C1 segment of cervical spinal cord (tissue), 14 donors: ENCODE measurements at places on chromosomes 7 and 10.

DNA sequence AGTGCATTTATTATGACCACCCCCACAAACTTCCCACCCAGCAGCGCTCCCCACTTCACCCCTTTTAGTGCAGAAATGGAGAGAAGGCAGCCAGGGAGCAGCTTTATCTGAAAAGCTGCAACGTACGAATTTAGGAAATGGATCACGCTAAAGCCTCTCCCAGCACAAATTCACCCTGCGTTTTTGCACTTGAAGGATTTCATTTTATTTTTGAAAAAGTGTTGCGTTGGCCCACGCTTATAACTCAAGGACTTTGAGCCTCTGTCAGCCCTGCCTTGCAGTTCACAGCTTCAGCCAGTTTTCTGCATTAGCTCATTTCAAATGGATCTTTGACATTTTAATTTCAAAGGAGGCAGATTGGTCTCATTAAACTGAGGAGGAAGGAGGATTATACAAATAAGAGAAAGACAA is 556.1 kb downstream of the KCNMA1 start:
- DNase-seq, result no peak

DNA sequence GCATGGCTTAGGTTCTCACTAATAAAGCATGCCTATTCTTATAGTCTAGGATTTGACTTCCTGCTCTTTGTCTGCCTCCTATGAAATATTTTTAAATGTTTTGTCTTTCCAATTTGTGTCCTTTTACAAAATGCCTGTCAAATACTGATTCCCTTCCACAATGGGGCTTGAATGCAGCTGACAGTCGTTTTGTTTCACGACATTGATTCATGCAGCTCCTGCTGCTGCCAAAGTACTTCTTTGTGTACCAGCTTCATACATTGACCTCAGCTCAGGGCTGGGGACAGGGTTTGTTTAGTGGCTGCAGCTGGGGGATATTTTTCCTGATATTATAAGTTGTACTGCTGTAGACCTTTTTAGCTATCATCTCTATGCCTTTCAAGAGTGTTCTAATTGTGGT is 371.9 kb upstream of the CHRM2 start:
- DNase-seq, result no peak

DNA sequence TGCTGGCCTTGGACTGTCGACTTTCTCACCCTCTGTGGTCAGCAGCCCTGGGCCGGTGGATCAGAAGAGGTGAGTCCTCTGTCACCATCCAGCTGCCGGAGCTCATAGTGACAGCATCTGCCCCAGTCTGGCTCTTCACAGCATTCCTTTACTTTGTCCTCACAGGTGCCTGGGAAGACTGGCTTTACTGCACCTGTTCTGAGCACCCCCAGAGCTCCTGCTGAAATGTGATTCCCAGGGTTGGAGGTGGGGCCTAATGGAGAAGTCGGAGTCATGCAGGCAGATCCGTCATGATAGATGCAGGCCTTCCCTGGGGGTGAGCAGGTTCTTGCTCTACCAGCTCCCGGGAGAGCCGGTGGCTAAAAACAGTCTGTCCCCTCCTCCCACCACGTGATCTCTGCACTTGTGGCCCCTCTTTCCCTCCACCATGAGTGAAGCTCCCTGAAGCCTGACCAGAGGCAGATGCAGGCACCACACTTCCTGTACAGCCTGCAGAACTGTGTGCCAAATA is 171.5 kb downstream of the ZMYND11 start:
- DNase-seq, result no peak

DNA sequence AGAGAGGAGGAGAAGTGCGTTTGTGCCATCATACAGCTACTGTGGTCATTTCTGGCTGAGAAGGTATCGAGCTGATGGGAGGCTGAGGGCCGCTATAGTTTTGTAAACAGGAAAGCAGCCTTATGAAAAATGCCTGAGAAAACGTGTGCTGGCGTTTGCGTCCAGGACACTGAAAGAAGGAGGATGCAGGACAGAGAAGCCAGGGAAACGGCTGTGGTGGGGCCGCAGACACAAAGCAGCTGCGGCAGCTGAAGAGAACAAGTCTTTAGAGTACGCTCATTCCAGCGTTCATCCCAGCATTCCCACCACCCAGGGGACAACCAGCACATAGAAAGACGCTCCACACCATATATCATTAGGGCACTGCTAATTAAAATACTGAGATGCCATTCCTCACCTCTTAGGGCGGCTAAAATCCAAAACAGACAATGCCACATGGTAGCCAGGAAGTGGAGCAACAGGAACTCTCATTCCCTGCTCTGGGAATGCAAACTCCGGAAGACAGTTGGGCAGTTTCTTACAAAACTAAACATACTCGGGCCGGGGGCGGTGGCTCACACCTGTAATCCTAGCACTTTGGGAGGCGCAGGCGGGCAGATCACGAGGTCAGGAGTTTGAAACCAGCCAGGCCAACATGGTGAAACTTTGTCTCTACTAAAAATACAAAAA is 18.4 kb downstream of the GNA12 start:
- no peak for DNase-seq

- DNase-seq, result no peak
Measured at GRCh38 chr7:157484411-157485081, 147.7 kb downstream of the DNAJB6 start.

GRCh38 chr7:46386428-46387399 is 465.6 kb upstream of the IGFBP3 start:
- DNase-seq, result no peak

DNA sequence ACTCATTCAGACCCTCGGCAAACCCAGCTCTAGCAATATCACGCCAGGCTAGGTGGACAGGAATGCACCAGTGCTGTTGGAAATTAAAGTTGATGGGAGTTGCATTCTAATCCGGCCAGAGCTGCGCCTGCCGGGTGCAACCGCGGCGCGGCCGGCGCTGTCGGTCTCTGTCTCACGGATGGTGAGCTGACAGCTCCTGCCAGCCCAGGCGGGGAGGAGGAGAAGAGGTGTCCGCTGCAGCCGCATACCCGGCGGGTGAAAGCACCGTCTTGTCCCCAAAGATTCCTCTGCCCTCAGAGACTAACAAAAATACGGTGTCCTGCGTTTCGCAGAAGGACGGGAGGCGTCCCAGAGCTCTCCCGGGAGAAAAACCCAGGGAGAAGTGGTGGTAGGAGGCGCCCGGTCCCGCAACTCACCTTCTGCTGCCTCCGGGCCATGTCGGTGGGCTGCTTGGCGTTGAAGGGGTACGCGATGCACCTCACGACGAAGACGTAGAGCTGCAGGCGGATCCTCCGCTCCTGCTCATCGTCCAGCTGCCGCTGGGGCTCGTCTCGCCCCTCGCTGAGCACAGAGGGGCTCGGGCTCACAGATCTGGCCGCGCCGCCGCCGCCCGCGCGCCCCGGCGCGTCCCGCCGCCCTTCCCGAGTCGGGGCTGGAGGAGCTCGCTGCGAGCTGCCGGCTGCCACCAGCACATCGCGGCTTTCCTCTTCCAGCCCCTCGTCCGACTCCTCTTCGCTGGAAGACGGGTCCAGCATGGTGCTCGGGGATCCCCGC is 490 bp downstream of the CADPS2 start:
- no peak for DNase-seq

- DNase-seq, result no peak
Measured at GRCh38 chr7:102843850-102844249, 69.0 kb upstream of the LRRC17 start.

- no peak for DNase-seq
Measured at GRCh38 chr7:95435422-95435780, 573 bp upstream of the PON2 start.

GRCh38 chr7:123022576-123022975 is 27.1 kb upstream of the TAS2R16 start:
- no peak for DNase-seq

DNA sequence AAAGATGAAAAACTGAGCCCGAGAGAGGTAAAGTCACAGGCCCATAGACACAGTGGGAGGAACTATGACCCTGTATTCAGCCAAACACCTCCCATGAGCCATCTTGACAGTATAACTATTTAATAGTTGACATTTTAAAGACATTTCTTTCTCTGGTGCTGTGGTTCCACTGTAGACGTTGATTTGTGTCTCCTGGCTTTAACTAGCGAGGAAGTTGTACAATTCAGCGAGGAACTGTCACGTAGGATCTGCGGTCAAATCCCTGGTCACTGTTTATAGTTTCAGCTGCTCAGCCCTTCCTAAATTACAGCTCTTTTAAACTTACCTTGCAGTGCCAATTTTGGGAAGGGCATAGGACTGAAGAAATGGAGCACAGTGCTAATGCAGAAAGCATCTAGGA is 7.1 kb upstream of the CELF2 start:
- no peak for DNase-seq

- no peak for DNase-seq
Measured at GRCh38 chr10:20890491-20891337, 6.4 kb downstream of the NEBL start.

DNA sequence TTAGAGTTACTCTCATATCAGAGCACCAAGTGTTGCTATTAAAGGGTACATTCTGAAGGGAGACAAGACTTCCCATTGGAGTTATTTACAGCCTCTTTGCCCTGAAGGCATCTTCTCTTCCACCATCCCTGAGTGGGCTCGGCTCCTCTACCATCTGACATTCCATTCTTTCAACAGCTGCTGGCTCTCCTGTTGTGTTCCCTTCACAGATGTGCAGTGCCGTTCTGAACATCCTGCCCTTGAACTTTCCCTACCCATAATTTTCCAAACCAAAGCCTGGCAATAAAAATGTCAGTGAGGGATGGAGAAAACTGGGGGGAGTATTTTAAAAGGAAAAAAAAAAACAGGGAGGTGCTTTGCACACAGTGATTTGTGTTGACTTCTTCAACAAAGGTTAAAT is 392.9 kb downstream of the KCNMA1 start:
- DNase-seq, result no peak

DNA sequence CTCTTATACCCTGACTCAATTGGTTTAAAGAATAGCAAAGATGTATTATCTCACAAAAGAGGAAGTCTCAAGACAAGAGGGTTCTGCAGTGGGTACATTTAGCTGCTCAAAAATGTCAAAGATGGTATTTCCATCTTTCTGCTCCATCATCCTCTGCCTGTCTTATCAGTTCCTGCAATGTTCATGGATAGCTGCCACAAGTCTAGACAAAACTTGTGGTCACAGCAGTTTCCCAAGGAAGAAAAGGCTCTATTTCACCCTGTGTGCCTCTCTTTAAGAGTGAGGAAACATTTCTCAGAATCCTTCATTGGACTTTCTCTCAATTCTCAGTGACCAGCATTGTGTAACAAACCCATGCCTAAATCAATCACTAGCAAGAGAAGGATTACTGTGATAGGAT is 634.2 kb upstream of the AUTS2 start:
- no peak for DNase-seq

- no peak for DNase-seq
Measured at GRCh38 chr7:13321316-13321715, 633.9 kb downstream of the ARL4A start.

GRCh38 chr7:112882991-112883390 is 92.8 kb upstream of the TMEM168 start:
- no peak for DNase-seq

- DNase-seq, result no peak
Measured at GRCh38 chr7:152086513-152086912, 61.0 kb downstream of the GALNT11 start.

- DNase-seq, result no peak
Measured at GRCh38 chr10:92627845-92628480, 35.0 kb downstream of the KIF11 start.

GRCh38 chr7:12729112-12729511 is 41.7 kb downstream of the ARL4A start:
- DNase-seq, result peak; percentile 21

- DNase-seq, result no peak
Measured at GRCh38 chr10:3393958-3394357, 221.4 kb upstream of the PITRM1 start.

- no peak for DNase-seq
Measured at GRCh38 chr7:92260248-92260781, 14.5 kb downstream of the ANKIB1 start.

DNA sequence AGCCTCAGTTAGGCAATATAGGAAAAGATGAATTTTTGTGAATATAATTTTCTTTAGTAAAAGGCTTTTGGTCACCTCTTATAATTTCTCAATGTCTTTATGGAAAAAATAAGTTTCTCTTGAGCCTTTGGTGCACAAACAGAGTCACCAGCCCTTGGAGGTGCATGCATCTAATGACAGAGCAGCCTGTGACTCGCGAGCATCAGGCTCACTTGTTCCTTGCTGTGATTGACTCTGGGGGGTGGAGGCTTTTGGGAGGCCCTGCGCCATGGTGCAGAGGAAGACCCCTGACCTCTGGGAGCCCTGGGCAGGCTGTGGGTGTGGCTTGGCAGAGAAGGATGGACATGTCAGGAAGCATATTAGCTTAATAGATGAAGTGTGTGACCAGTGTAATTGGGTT is 60.2 kb downstream of the FIGNL1 start:
- DNase-seq, result no peak

DNA sequence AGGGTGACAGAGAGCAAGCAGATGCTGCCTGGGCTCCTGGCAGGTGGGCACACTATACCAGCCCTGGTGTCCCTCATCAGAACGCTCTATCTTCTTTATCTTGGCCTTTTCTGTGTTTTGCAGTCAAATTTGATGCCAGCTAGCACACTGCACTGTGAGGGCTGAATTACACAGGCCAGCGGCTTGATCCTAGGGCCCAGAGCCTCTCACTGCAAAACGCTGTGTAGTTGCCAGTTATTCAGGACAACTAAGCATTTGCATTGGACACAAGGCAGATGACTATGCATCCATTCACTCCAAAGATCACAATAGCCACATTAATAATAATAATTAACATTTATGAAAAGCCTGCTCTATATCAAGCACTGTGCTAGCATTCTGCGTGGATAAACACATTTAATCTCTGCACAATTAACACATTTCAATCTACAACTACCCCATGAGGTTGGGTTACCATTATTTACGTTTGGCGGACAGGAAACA is 100.3 kb downstream of the PAXIP1 start:
- peak; percentile 32 for DNase-seq

- no peak for DNase-seq
Measured at GRCh38 chr7:29471444-29472138, 92.0 kb upstream of the PRR15 start.
